ENCODE measurements at places on chromosomes 7 and 10.

- DNase-seq = no peak
Observed at GRCh38 chr10:16995867-16996529, 133.6 kb downstream of the CUBN start.

- no peak for DNase-seq
Observed at GRCh38 chr10:69409968-69410367, 6.8 kb downstream of the TACR2 start.

DNA sequence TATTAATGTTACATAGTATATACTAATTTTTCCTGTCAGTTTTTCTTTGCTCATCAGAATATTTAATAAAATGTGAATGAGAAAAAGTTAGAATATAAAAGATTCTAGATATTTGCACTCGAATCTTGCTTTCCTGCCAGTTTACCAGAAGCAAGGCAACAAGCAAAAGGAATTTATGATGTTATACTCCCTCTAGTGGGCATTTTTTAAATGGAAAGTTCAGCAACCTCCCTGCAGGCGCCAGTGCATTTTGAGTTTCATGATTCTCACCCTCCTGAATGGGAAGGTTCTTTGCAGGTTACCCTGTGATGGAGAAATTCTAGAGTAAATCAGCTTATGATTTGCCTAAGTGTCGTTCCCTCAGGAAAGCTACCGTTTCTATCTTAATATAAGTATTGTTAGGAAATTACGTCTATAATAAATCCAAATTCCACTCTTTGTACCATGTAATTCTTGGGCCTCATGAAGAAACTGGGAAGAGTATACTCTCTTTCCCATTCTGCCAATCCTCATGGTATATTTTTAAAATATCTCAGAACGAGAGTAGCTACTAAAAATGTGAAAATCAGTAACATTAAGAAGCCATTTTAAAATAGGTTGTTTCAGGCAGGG, 350.0 kb downstream of the CRPPA start:
- DNase-seq = peak; percentile 4

DNA sequence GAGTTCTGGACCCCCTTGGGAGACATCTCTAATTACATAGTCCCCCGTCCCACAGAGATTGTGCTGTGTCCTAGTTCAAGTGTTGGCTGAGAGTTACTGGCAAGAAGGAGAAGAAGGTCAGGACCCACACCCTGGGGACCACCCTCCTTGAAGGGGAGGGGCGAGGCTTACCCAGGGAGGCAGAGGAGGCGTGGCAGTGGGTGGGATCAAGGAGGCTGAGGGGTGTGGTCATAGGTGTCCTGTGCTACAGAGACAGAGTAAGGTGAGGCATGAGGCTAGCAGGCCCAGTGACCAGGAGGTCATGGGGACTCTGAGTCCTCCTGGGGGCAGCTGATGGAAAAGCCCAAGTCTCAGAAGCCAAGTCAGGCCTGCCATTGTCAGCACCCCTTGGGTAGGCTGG, 29.4 kb upstream of the ADCYAP1R1 start:
- no peak for DNase-seq

GRCh38 chr10:114681542-114681941, 23.5 kb upstream of the ABLIM1 start:
- DNase-seq = no peak

GRCh38 chr10:131649617-131650016, 251.2 kb upstream of the PPP2R2D start:
- DNase-seq = no peak

DNA sequence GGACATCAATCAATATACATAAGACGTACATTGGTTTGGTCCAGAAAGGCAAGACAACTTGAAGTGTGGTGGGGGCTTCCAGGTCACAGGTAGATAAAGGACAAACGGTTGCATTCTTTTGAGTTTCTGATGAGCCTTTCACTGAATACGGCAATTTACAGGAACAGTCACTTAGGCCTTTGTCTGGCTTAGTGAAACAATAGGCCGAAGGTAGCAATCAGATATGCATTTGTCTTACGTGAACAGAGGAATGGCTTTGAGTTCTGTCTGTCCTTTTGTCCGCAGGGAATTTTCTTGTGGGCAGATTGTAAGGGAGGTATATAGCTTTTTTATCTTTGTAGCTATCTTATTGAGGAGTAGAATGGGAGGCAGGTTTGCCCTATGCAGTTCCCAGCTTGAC, 10.8 kb upstream of the STN1 start:
- DNase-seq = no peak

Measured in GM12892 (cell line).